Muscle of arm (tissue), 14 donors: ENCODE measurements at places on chromosomes 2 and 18. TPM values are rescaled to one million over a fixed set of nuclear protein-coding genes. Genes with fewer than 3 reads are reported as not detected.

GRCh38 chr2:221517696-221518151 lies 54.4 kb downstream of the EPHA4 start:
- peak; percentile 24 for DNase-seq

DNA sequence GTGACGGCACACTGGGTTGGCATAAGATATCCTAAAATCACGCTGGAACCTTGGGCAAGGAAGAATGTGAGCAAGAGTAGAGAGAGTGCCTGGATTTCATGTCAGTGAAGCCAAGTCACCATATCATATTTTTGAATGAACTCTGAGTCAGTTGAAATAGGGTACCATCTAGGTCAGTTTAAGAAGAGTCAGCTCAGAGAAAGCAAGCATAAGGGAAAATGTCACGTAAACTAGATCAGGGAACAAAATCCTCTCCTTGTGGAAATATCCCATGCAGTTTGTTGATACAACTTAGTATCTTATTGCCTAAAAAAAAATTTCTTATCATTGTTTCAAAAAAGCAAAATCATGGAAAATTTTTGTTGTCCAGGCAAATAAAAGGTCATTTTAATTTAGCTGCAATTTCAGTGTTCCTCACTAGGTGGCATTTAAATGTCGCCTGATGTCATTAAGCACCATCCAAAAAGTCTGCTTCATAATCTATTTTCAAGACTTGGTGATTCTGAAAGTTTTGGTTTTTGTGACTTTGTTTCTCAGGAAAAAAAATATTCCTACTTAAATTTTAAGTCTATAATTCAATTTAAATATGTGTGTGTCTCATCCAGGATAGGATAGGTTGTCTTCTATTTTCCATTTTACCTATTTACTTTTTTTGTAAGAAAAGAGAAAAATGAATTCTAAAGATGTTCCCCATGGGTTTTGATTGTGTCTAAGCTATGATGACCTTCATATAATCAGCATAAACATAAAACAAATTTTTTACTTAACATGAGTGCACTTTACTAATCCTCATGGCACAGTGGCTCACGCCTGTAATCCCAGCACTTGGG lies 19.6 kb downstream of the RSAD2 start:
- DNase-seq = peak; percentile 66

GRCh38 chr2:98892871-98893270 lies 43.2 kb downstream of the CRACDL start:
- no peak for DNase-seq

DNA sequence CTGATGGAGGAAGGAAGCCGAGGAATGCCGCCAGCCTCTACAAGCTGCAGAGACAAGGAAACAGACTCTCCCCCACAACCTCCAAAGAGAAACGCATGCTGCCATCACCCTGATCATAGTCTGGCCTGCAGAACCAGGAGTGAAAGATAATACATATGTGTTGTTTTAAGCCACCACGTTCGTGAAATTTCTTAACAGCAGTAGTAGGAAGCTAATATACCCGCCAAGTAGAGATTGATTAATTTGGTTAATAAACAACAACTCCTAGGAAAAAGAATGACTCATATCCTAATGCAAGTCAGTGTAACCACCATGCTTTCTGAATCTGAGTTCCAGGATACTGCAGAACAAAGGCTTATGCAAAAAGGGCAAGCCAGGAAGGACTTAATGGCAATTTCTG lies 36.6 kb downstream of the LONRF2 start:
- DNase-seq = no peak

DNA sequence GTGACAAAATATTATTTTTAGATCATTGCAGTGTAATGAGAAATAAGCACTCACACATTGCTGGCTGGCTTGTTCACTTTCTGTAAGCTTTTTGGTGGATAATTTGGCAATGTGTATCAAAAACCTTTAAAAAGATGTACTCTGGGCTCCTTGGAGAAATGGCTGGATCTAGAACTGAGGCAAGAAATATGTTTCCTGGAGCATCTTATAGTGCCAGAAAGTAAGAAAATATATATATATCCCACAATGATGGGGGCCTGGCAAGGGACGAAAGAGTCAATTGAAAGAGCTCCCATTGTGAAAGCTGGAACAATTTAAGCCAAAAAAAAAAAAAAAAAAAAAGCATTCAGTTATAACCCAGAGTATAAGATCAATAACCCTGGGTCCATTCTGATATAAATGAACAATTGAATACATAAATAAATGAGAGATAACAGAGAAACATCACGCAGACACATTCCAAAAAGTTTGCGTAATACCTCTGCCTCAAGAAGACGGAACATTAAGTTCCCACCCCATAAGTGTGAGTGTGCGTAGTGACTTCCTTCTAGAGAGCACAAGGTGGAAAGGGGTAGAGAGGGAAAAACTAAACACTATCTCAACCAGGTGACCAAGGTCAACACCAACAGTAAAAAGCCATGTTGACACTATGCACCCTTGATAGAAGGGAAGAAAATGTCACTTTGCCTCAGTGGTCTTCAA lies 77.5 kb downstream of the BIN1 start:
- no peak for DNase-seq

The OTX1 gene
- polyA plus RNA-seq = 5.2 TPM

The GPR39 gene
- polyA plus RNA-seq = not detected

The IL1RL1 gene
- polyA plus RNA-seq = not detected

The RAD51AP2 gene
- not detected for polyA plus RNA-seq

The C2orf15 gene
- not detected for polyA plus RNA-seq
